ENCODE measurements at places on chromosomes 5 and 9.

GRCh38 chr9:71441266-71441665 lies 319.8 kb upstream of the TRPM3 start:
- no peak for DNase-seq

DNA sequence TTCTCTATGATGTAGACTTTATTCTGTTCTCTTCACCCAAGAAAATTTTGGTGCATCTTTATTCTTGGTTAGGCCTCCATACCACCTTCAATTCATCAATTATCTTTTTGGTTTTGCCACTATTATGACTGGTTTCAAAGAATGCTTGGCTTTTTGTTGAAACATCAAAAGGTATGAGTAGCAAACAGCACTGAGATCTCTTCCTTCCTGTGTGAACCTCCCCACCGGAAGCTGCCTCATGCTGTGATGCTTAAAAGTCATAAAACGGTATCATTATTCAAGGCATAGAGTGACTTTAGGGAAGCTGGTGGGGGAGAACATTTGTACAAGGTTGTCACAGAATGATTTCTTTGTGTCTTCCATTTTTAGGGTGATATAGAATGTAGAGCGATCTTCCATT lies 70.6 kb downstream of the IQGAP2 start:
- DNase-seq = peak; percentile 79

DNA sequence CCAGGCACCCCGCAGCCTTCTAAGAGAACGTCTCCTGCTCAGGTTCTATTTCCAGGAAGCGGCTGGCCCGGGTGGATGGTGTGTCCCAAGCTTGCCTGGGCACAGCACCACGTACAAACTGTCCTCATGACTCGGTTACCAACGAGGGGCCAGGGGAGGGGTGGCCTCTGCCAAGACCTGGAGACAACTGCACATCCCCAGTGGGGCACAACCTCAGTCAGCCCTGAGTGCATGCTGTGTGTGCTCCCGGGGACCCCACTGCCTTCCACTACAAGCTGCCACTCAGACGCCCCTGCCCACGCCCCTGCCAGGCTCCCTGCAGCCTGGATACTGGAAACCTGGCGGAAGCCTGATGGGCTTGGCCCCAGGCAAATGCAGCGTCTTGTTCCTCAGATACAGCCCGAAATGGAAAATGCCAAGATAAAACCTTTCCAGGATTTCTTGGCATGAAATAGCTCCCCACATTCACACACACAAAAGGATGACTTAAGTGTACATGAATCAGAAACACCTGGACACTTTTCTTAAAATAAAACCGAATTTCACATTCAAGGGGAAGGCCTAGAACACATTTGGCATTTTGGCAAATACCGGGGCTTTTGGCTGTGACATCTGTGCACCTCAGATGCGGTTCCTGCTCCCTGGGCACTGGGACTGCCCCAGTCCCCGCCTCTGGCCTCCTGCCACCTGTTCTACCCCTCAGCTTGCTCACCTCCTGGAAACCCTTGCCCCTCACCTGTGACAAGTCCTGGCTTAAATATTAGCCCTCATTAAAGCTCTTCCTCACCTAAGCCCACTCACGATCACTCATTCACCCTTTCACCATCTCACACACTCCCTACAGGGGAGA lies 62.5 kb downstream of the COL23A1 start:
- no peak for DNase-seq

- DNase-seq = no peak
Measured at GRCh38 chr9:15433661-15434060, 11.0 kb downstream of the SNAPC3 start.

DNA sequence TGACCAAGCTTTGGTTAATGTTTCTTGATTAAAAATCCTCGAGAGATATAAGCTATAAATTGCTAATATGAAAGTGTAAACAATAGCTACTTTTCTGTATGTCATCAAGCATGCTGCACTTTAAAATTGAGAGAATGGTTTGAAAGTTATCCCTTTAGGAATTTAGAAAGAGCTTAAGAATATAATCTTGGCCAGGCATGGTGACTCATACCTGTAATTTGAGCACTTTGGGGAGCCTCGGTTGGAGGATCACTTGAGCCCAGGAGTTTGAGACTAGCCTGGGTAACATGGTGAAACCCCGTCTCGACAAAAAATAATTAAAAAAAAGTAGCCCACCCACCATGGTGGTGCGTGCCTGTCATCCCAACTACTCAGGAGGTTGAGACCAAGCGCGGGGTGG lies 12.2 kb upstream of the MROH2B start:
- no peak for DNase-seq

GRCh38 chr5:124504081-124504916 lies 242.1 kb downstream of the ZNF608 start:
- no peak for DNase-seq

DNA sequence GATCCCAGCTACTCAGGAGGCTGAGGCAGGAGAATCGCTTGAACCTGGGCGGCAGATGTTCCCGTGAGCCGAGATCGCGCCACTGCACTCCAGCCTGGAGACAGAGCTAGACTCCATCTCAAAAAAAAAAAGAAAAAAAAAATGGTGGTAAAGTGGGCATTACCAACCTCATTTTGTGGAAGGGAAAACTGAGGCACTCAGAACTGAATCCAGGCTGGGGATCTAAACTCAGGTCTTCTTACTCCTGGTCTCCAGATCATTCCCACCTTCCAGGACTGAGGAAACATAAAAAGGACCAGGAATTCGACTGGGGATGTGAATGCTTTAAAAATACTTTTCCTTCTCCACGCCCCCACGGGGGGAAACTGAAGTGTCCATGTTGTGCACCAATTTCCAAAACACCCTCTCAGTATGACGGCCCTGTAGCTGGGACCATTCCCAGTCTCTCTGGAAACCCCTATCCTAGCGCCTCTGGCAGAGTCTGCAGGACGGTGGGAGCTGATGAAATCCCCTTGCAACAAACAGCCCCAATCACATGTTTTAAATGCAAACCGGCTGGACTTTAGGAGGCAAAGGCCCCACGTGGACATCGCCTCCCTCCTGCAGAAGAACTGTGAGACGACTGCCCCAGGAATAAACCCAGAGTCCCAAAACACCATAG lies 8.9 kb upstream of the AKNA start:
- DNase-seq = no peak

DNA sequence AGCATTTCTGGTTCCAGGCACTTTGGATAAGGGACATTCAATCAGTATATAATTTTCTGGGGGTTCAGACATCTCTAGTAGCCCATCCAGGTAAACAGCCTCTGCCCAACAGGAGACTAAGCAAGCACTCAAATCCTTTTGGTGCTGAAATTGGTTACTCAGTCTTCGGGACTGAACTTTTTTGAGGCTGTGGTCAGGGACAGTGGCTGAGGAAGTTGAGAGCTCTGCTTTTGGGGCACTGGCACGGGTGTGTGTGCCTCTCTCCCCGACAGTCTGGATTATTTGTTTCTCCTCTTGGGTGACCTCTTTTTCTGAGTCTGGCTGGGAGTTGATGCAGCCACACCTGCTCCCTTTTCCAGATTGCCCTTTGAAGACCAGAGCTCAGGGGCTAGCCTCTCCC lies 47.6 kb downstream of the ACER2 start:
- DNase-seq = no peak

DNA sequence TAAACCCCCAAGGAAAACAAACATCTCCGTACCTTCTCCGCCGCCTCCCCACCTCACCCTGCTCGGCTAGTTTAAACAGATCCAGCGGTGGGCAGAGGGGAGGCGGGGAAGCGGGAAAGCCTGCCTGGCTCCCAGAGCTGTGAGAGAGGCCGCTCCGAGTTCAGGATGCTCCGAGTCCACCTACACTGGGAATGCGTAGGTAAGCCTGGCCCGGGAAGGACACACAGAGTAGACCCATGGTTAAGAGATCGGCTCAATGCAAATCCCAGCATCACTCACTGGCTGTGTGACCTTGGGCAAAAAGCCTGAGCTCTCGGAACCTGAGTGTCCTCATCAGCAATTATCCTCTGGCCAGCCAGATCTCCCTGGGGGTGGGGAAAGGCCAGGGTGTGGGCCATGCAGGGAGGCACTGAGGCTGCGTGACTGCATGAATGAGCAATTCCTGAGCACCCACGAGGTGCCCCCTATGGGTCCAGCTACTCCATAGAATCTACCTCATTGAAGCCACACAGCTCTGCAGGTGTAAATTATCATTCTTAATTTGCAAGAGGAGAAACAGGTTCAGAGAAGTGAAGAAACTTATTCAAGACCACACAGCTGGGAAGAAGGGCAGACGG lies 30.5 kb upstream of the LMX1B start:
- no peak for DNase-seq

- no peak for DNase-seq
Measured at GRCh38 chr5:122805481-122805880, 30.6 kb downstream of the SNX2 start.

GRCh38 chr5:36311956-36312355 lies 10.3 kb upstream of the RANBP3L start:
- no peak for DNase-seq

DNA sequence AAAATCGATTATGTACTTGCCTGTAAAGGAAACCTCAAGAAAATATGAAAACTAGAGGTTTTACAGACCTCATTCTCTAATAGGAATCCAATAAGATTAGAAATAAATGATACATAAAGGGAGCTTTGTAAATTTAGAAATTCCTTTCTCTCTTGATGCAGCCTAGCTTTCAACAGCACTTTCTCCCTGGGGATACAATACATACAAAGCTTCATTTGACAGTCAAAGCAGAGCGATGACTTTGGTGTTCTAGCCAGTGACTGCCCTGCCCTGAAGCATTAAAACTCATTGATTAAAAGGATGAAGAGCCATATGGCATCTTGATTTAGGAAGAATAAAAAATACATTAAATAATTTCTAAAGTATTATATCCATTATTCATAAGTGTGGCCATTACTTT lies 46.3 kb upstream of the GLIS3 start:
- DNase-seq = no peak

- DNase-seq = no peak
Measured at GRCh38 chr9:105038051-105038450, 110.1 kb upstream of the ABCA1 start.

- DNase-seq = no peak
Measured at GRCh38 chr5:102542057-102542456, 43.3 kb upstream of the SLCO6A1 start.

DNA sequence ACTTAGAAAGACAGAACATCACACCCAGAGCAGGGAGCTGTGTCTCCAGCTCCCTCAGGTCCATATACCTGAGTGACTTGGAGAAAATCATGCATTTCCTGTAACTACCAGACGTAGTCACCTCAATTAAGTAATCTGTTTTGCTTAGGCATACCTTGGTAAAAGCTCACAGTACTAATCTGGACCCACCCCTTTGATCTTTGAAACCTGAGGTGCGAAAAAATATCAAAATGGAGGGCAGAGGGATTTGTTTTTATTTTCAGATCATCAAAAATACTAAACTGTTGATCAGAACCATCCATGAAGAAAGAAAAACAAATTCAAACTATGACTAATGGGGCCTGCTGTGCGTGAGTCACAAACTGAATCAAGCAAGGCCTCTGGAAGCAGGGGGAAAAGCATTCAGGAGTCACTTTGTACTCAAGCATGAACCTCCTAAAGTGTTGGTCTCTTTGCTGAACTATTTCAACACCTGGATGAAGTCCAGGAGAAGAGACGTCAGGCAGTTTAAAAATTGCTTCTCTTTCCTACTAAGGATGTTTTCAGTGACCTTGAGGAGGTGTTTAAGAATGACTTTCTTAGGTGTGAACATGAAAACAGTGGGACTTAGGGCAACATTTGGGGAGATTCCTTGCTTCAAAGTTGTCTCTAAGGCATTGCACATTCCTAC lies 76.3 kb downstream of the MUSK start:
- no peak for DNase-seq

GRCh38 chr5:164335837-164336236 lies 830.4 kb downstream of the MAT2B start:
- no peak for DNase-seq

DNA sequence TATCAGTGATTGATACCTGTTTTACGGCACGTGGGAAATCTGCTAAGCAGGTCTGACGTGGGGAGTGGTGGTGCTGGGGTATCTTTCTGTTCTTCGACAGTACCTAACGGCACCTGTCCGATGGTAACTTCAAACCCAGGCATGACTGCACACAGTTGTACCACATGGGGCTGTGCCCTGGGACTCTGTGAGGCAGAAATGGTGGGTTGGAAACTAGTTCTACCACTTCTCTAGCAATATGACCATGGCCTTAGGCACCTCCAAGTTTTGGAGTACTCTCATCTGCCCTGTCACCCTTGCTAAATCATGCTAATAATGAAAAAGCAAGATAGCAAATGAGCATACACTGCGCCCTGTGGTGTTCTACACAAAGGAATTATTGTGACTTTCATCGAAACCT lies 30.9 kb downstream of the EPB41L4B start:
- no peak for DNase-seq

DNA sequence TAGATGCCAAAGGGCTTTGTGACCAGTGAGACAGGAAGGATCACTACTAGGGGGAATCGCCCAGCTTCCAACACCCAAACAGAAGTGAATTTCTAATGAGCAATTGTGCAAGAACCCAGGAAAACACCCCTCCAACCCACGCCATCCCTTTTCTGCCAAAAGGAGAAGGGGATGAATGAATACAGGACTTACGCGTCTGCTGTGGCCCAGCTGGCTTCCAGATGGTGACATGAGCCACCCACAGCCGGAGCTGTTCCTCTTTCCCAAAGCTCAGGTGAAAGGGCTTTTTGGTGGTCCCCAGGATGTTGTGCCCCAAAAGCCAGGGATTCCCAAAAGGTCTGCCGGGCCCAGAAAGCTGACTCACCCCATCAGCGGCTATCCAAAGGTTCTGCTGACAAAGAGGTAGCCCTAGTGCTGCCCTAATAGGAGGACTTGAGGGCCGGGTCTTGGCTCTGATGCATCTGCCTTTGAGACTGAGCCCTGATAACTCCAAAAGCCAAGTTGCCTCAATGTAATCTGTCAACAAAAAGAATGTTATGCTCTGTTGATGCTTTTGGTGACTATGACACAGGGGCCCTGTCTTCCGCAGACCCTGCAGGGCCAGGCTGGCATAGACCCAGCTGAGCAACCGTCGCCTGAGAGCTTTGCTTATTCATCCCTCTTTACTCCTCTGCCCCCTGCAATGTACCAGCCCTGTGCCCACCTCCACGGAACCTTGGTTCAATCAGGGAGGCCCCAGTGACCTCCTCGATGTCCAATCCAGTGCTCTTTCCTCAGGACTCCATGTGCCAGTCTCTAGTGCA lies 14.5 kb downstream of the GSN start:
- DNase-seq = no peak

- no peak for DNase-seq
Measured at GRCh38 chr5:96834016-96834415, 26.3 kb upstream of the ERAP1 start.

DNA sequence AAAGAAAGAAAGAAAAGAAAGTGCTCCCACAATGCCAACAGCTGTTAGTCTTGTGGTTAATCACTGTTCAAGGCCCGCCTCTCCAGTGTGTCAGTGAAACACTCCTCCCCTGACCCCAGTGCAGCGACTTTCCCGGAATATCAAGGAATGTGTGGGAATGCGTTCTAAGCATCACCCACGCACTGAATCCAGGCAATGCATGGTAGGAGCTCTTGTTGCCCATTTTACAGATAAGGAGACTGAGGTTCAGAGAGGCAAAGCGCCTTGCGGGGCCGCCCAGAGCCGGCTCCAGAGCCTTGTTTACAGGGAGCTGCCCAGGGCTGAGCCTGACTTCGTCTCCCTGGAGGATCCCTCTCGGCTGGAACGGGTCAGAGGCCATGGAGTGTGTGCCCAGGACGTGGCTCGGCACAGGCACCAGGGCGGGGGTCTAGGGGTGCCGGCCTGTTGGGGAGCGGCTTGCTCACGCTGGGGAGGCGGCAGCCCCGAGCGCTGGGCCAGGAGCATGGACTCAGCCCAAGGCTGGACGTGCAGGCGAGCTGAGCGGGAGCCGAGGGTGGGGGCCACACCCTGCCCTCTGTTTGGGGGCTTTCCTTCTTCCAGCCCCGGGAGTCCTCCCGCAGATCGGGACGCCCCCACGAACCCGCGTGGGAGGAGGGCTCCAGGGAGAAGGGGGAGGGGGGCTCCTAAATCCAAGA lies 823 bp downstream of the ST6GALNAC6 start:
- DNase-seq = no peak
